ENCODE measurements at places on chromosomes 3 and 15.

- DNase-seq, result no peak
Measured at GRCh38 chr3:194497799-194498575, 11.2 kb upstream of the ATP13A3 start.

DNA sequence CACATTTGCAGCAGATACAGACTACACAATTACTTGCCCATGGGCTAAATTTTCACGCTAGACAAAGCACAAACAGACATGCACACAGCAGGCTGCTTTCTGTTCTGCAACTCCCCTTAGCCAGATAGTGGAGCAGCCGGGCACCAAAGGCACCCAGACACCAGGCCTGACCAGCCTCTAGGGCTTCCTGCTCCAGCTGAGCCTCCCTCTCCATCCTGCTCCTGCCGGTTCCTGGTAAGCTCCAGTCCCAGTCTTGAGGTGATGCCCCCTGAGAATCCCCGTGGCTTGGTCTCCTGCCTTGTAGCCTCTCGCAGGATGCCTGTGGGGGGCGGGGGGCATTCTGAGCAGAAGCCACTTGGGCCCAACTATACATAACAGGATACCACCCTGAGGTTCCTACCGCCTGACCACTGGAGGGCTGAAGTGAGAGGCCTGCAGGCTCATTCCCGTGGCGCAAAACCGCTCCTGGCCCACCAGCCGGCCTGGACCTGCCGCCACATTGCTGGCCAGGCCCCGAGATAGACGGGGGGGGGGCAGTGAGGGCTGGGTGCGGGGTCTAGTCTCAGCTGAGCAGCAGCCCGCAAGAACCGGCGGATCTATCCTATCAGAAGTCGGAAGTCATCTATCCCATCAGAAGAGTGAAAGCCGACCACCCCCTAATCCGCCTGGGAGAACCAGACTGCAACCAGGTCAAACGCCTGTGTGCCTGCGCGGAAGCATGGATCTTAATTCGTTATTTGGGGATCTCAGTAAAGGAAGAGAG, 3.9 kb downstream of the FOXL2 start:
- DNase-seq, result no peak

GRCh38 chr15:94683902-94684301, 452.5 kb downstream of the MCTP2 start:
- DNase-seq, result no peak

- no peak for DNase-seq
Measured at GRCh38 chr3:112639455-112640225, 1.3 kb downstream of the CCDC80 start.

- DNase-seq, result no peak
Measured at GRCh38 chr3:87719060-87719459, 339.7 kb downstream of the CGGBP1 start.

- DNase-seq, result no peak
Measured at GRCh38 chr3:59766200-59766872, 716.5 kb upstream of the CFAP20DC start.

- no peak for DNase-seq
Measured at GRCh38 chr3:109851854-109852253, 514.5 kb upstream of the DPPA4 start.

- no peak for DNase-seq
Measured at GRCh38 chr15:59553879-59554735, 57.5 kb upstream of the GCNT3 start.

GRCh38 chr15:31867536-31868442, 162.5 kb upstream of the CHRNA7 start:
- peak; percentile 65 for DNase-seq

DNA sequence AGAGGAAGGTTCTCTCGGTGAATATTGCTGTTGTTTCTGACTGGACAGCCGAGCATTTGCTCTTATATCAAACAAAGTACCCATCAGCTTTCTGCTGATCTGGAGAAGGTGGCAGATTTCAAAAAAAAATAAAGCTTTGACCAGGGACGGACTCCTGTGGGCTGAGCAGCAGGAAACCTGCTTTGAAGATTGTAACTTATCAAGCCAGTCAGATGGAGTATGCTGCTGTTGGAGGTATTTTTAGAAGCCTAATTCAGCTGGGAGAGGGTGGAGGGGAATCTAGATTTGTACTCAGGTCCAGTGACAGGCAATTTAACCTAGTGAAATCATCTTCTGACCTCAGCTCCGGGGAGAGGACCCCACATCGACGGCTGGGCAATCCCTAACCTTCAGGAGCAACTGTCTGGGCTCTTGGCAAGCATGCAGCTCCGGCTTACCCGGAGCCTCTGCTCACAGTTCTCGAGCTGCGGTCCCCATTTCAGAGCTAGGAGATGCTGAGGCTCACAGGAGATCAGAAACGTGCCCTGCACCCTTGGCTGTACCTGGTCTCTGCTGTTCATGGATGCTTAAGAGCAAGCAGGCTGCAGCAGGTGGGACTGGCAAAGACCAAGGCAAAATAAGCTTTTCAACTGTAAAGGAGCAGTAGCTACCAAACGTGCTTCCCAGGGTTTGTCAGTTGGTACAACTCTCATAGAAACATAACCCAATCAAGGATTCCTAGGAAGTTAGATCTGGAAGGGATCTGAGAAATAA, 89.3 kb upstream of the ST8SIA2 start:
- no peak for DNase-seq

All from CD4-positive, alpha-beta T cell treated with Interleukin-12 subunit alpha and Interleukin-12 subunit beta, for 1 hour (primary cell).